NCI-H774 (cell line): ENCODE measurements at places on chromosomes 1 and 21.
A peak's percentile ranks its signal among the peaks of the same experiment; 100 is the strongest.

DNA sequence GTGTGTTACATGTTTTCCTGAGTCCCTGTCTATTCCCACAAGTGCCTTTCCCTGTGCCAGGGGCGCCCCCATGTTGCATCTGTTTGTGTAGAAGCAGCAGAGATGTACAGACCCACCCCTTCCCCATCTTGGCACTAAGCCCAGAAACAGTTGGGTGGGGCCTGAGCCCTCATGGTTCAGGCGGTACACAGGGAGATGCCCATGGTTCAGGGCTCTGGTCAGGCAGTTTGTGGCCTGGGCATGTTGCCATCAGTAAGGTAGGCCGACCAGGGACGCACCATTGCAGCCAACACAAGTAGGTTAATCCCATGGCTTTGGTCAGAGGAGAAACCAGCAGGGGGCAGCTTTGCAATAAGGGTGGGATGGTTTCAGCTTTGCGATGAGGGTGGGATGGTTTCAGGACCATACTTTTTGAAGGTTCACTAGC, 914 bp upstream of the ADGRB2 start:
- no peak for DNase-seq

GRCh38 chr1:15717418-15718125, 18.5 kb upstream of the SLC25A34 start:
- no peak for DNase-seq

GRCh38 chr1:100354971-100355394, 2.7 kb downstream of the CDC14A start:
- DNase-seq, result peak; percentile 34

DNA sequence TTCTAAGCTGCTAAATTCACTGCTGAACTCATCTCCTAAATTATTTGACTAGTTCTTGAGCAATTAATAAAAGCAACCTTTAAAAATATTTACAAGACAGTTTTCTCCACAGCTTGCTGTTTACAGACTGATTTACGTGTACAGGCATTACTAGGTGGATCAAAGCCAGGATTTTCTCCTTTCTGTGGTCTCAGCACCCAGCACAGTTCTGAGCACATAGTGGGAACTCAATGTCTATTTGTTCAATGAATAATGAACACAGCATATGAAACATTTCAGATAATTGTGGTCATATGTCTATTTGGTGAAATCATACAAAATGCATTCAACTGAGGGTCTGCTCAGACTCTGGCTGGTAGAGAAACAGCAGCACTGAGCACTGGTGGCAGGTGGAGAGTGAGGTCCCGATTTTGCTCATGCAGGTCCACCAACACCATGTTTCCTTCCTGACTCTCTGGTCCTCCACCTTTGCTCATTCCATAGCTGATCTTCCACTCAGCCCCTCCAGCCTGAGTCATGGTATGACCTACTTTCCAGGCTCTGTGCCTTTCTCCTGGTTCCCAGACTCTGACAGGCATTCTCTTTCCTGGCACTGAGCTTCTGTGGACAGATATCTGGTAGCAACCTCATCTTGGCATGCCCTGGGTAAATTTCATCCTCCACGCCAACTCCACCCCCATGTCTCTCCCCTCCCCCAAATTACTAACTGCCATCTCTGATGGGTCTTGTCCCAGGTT, 311.3 kb downstream of the TGFB2 start:
- no peak for DNase-seq

DNA sequence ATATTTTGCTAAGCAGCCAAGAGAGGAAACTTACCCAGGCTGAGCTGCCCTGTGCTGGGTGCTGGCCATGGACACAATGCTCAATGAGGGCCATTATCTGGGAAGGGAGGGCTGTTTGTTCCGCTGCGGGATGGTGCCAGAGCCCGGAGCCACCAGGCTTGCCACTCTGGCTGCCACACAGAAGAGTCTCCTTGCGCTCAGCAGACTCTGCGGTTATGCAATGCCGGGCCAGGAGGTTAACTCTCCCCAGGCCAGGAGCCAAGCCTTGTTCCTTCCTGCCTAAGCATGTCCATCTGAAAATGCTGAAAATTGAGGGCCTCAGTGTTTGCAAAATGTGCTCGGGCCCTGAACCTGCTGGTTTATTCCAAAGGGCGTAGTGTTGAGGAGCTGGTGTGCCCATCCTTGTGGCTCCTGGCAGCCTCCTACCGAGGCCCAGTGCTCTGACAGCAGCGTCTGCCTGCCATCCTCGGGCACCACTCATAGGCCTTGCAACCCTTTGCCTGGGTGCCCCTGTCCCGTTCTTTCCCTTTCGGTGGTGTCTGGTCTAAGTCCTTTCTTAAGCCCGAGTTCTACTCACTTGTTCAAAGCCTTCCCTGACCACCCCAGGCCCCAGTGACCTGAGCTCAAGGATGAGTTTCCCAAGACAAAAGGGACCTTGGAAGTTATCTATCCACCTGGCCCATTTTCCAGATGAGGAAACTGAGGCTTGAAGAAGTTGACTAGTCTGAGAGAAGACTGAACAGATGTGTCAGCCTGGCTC, 133.8 kb upstream of the EDN2 start:
- no peak for DNase-seq

- no peak for DNase-seq
These were observed 167.5 kb upstream of the CAMK1G start for GRCh38 chr1:209416039-209416438.

GRCh38 chr1:178464141-178464540, 32.6 kb downstream of the CLEC20A start:
- no peak for DNase-seq

DNA sequence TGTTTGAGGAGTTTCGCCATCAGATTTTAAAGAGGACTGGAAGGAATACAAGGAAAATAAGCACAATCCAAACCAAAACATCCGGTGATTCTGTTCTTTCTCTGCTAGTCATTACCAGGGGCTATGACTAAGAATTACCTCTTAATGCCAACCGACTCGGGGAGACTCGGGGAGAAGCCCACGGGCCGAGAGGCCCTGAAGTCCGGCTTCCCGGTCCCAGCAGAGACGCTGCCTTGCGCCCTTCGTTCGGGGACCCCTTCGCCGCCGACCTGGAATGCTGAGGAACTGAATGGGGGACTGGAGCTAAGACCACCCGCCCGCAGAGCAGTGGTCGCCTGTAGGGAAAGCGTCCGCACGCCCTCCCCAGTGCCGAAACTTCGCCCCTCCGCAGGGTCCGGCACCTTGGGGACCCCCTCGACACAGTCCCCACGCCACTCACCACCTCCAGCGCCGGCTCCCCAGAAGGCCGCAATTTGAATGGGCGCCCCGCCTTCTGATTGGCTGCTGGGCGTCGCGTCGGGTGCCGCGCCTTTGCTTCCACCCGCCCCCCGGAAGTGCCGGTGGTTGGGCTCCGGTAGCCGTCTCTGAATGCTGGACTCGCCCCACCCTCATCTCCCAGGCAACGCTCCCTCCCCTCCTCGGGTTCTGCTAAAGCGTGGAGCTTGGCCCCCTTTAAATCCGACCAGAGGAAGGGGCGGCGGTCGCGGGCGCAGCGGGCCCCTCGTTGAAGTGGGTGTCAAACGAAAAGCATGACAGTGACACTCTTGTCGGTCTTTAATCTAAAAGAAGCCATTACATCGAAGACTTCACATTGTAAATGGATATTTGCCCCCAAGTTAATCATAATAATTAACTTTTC, at the start of gene KIF14:
KIF14 (minus strand) TSS at position 479 of the 859 bp plus-strand sequence. CDS start 2,028 bp downstream, outside the sequence.
- peak; percentile 92 for DNase-seq

- no peak for DNase-seq
These were observed 1.8 kb downstream of the THEM4 start for GRCh38 chr1:151907363-151908139.

GRCh38 chr1:63674238-63674864, 81.1 kb downstream of the PGM1 start:
- DNase-seq, result peak; percentile 37

GRCh38 chr21:27268290-27268689, 301.4 kb upstream of the ADAMTS5 start:
- no peak for DNase-seq

DNA sequence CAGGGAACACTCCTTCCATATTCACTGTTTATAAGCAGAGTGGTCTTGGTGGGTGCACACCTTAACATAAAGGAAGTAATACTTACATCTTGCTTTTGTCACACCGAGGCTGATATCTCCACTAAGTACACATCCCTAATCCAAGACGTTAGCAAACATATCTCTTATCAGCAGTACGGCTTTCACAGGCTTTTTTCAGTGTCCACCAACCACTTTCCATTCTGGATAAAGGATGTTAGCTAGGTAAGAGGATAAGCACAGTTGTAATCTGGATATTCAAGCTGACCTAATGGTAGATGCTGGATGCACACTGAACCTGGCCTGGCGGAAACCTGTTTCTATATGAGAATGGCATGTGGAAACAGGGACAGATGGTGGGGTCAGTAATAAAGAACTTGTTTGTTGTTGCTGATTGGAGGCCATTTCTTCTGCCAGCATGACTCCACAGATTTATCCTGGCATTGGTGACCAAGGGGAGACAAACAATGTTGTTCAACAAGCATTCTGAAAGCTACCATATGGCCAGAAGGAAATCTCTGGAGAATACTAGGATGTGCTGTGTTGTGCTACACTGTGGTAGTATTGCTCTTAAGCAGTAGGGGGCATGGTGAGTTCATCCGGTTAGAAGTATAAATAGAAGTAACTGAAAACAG, 416.4 kb downstream of the PTBP2 start:
- peak; percentile 35 for DNase-seq

GRCh38 chr1:5661196-5662085, 330.8 kb downstream of the NPHP4 start:
- no peak for DNase-seq

GRCh38 chr1:1432951-1433803, 2.3 kb upstream of the VWA1 start:
- peak; percentile 19 for DNase-seq

DNA sequence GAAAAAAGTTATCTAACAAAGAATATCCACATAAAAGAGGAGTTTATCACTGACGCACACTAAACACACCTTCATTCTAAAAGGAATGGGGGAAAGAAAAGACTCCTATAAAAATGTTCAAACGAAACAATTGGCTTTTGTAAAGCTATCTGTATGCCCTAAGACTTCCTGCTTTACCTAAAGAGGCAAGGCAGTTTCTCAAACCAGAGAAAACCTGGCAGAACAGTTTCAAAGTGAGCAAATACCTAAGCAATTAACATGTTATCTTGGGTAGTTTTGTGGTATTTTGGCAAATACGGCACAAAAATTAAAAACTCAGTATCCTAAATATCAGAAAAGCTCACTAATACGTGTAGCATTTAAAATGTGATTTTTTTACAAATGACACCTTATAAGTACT, 1.9 kb downstream of the PUM1 start:
- no peak for DNase-seq

GRCh38 chr1:214976665-214977064, 105.9 kb upstream of the KCNK2 start:
- DNase-seq, result no peak
